Naive thymus-derived CD4-positive, alpha-beta T cell (primary cell): ENCODE measurements at places on chromosomes 7 and 10. TPM values are rescaled to one million over a fixed set of nuclear protein-coding genes. Genes with fewer than 3 reads are reported as not detected.

The SPRN gene
- not detected for total RNA-seq

The SFMBT2 gene
- total RNA-seq, result 38.6 TPM

The MBL2 gene
- total RNA-seq, result not detected

The RAMP3 gene
- total RNA-seq, result not detected

The ARID5B gene
- 20.5 TPM for total RNA-seq

DNA sequence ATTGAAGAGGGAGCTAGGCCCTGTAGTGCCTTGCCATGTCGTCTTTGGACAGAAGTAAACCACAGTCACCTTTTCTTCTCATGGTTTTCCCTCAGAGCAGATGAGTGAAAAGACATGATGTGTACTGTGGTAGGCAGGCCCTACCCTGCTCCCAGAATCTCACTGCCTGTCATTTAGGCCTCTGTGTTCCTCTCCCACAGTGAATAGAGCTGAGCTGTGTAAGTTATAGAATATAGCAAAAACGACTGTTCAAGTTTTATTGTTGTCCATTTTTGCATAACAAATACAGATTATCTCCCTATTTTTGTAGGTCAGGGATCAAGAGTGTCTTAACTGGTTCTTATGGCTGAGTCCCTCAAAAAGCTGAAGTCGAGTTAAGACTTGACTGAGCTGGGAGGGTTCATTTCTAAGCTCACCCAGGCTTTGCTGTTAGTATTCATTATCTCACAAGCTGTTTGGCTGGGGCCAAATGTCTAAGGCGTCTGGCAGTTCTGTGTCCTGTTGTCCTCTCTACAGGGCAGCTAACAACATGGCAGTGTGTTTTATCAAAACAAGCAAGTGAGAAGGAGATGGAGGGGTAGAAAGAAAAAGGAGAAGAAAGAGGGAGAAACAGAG is 780.9 kb upstream of the POM121L12 start:
- no peak overlapping the region for H3K27ac ChIP-seq
- no peaks in the 10 kb centered on the region for H3K4me1 ChIP-seq
- H3K36me3 ChIP-seq, result no peaks in the 10 kb centered on the region
- no peak for DNase-seq
- H3K27me3 ChIP-seq, result no peaks in the 10 kb centered on the region
- no peak overlapping the region for H3K4me3 ChIP-seq

DNA sequence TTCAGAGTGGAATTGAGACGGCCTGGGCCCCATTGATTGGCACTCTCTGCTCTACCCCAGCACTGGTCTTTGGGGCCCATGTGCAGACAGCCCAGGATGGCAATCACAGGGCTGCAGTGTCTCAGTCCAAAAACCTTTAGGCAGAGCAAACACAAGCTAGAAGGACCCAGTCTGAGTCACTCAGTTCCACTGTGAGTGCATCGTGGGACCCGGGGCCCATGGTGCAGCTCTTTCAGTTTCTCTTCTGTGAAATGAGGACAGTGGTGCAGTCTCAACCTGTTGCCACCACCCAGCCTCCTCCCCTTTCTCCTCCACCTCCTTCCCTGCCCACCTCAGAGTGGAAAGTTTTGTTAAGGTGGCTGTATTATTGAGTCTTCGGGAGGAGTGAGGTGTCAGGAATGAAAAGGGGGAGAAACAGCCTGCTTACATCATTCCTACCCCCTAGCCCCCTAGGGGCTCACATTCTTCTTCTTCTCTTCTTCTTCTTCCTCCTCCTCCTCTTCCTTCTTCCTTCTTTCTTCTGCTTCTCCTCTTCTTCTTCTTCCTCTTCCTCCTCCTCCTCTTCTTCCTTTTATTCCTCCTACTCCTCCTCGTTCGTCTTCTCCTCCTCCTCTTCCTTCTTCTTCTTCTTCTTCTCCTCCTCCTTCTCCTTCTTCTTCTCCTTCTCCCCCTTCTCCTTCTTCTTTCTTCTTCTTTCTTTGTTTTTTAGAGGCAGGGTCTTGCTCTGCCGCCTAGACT is 19.5 kb upstream of the CARD11 start:
- H3K4me3 ChIP-seq, result peak overlapping the region; percentile 26
- peak overlapping the region; percentile 63 for H3K27ac ChIP-seq
- DNase-seq, result peak; percentile 68

GRCh38 chr10:116973946-116974455 is 31.0 kb downstream of the SHTN1 start:
- no peak overlapping the region for H3K27ac ChIP-seq
- no peaks in the 10 kb centered on the region for H3K27me3 ChIP-seq
- no peak overlapping the region for H3K4me3 ChIP-seq
- no peak for DNase-seq

- no peaks in the 10 kb centered on the region for H3K4me1 ChIP-seq
- no peak overlapping the region for H3K4me3 ChIP-seq
- no peak for DNase-seq
- H3K27me3 ChIP-seq, result no peaks in the 10 kb centered on the region
- no peak overlapping the region for H3K27ac ChIP-seq
Observed at GRCh38 chr10:10685566-10685965, 332.1 kb upstream of the CELF2 start.

DNA sequence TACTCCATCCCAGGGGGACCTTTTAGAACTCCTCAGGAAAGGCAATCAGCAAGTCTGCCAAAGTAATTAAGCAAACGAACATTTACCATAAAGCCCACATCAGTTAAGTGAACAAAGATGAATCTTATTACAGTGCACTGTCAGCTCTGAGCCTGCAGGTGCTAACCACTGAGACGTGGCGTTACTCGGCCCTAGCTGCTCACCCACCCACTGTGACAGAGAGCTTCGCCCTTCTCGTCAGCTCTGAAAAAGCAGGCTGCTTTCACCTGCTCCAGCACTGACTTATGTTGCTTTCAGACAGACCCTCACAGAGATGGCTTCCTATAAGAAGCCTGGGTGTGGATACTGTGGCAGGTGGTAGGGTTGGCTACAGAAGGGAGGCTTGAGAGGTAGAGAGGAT is 57.7 kb upstream of the KCNIP2 start:
- no peaks in the 10 kb centered on the region for H3K27me3 ChIP-seq
- H3K4me3 ChIP-seq, result no peak overlapping the region
- no peaks in the 10 kb centered on the region for H3K4me1 ChIP-seq

DNA sequence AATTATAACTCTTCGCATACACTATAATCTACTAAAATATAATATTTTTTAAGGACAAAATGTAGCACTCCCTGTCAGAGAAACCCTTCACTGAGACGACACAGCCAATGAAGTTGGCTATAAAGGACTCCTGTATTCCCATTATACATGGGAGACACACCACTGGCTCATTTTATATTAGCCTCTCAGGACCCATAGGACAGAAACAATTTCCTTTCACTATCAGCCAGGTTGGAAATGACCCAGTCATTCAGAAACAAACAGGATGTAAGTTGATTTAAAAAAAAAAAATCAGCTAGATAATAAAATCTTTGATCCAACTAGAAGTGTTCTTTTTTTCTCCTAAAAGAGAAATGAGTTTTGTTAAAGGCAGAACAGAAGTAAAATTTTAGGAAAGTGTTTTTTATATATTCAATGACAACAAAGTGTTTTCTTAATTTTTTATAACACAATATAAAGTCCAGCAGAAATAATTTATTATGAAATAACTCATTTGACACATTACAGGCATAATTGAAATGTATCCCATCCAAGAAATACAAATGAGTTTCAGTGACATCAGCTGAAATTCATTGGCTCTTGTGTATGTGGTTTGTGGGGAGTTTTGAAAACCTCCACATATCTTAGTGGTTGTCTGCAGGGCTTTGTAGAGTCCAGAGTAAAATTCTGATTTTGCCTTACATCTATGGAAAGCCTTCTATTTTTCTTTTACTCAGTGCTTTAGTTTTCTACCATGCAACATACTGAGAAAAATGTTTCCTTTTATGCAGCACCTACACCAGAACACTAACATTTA is 64.1 kb downstream of the CTTNBP2 start:
- H3K27ac ChIP-seq, result no peak overlapping the region
- no peak for DNase-seq
- no peak overlapping the region for H3K4me3 ChIP-seq
- H3K4me1 ChIP-seq, result no peaks in the 10 kb centered on the region
- H3K36me3 ChIP-seq, result no peaks in the 10 kb centered on the region
- H3K27me3 ChIP-seq, result no peaks in the 10 kb centered on the region

GRCh38 chr7:31687024-31687748 is at the start of gene PPP1R17:
PPP1R17 (plus strand) TSS chr7:31687215; CDS start chr7:31692442, 5,227 bp downstream.
- H3K4me3 ChIP-seq, result no peak within 1 kb of the TSS
- H3K27me3 ChIP-seq, result no peaks in the 10 kb centered on the region
- H3K36me3 ChIP-seq, result no peaks in the 10 kb centered on the region

DNA sequence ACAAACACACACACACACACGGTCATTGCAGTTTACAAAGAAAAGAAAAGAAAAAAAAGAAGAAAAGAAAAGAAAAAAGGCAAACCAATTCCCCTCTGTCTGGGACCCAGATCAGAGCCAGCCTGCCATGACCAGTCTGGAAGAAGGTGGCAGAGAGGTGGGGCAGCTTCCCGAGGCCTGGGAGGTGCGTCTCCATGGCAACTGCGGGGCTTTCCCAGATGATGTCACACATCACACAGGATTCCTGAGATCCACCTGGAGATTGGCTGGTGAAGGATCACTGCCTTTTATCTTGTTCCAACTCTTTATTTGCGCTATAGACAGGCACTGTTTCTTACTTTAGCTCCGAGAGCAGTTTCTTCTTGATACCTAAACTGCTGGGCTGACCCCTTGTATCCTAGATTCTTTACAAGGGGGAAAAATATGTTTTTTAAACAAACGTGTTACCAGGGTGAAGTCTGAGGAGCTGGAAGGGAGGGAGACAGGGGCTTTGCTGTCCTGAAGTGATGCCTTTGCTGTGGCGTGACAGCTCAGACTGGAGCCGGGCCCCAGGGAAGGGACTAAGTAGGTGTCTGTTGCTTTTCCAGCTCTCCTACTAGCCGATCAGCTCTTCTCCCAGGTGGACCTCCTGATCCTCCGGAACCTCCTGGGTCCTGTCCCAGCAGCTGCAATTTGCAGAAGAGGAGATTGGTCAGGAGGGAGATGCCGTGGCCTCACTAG is 298.5 kb downstream of the KLF6 start:
- no peak overlapping the region for H3K4me3 ChIP-seq
- H3K4me1 ChIP-seq, result no peaks in the 10 kb centered on the region
- no peaks in the 10 kb centered on the region for H3K27me3 ChIP-seq
- H3K36me3 ChIP-seq, result no peaks in the 10 kb centered on the region
- H3K27ac ChIP-seq, result no peak overlapping the region

GRCh38 chr10:72292223-72292691 is 18.5 kb downstream of the DDIT4 start:
- H3K36me3 ChIP-seq, result no peaks in the 10 kb centered on the region
- no peaks in the 10 kb centered on the region for H3K27me3 ChIP-seq
- no peak for DNase-seq
- H3K4me1 ChIP-seq, result peaks cover 43% of the 10 kb centered on the region
- H3K27ac ChIP-seq, result peak overlapping the region; percentile 8

DNA sequence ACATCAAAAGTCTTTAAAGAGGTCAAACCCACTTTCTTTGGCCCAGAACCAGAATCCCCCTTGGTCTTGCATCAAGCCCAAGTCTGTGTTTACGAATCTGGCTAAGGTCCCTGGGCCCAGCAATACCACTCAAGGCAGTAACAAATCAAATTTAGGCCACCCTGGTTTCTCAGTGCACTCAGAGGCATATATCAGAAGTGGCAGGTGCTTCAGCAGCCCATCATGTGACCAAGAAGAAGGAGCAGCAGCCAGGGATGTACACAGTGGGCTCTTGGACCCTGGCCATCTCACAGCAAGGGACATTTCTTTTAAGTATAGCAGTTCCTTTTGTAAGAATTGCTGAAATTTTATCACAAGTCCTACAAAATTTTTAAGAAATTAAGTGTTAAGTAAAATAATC is 7.3 kb upstream of the SLC25A13 start:
- H3K4me3 ChIP-seq, result no peak overlapping the region
- H3K27me3 ChIP-seq, result no peaks in the 10 kb centered on the region
- H3K4me1 ChIP-seq, result no peaks in the 10 kb centered on the region
- no peak overlapping the region for H3K27ac ChIP-seq
- DNase-seq, result no peak

GRCh38 chr7:74284781-74285259 is 4.4 kb upstream of the CLIP2 start:
- no peak overlapping the region for H3K4me3 ChIP-seq
- H3K27ac ChIP-seq, result no peak overlapping the region
- no peak for DNase-seq
- H3K36me3 ChIP-seq, result no peaks in the 10 kb centered on the region
- peaks cover 13% of the 10 kb centered on the region for H3K4me1 ChIP-seq

- no peak overlapping the region for H3K27ac ChIP-seq
- H3K27me3 ChIP-seq, result no peaks in the 10 kb centered on the region
- no peak for DNase-seq
- H3K4me3 ChIP-seq, result no peak overlapping the region
- H3K4me1 ChIP-seq, result no peaks in the 10 kb centered on the region
Observed at GRCh38 chr7:122412883-122413282, 108.3 kb upstream of the FEZF1 start.

DNA sequence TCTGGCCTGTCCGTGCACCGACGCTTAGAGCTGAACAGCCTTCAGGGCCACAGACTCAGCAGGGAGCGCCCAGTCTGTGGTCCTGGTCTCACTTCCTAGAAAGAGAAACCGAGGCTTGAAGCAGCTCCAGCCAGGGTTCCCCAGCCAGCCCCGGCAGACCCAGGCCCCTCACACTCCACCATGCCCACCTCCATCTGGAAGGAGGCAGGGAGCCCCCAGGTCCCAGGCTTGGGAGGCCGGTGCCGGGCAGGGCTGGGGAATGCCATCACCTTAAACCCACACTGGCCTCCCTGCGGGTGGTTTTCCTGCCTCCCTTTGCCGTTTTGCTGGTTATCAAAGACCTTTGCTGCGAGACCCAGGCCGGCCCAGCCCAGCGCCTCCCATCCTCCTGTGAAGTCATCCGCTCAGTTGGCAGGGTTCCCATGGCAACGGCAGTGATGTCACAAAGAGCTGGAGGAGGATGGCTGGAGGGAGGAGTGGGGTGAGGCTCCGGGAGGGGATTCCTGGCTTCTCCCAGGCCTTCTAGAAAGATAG is 24.0 kb downstream of the ELFN1 start:
- H3K36me3 ChIP-seq, result no peaks in the 10 kb centered on the region
- no peaks in the 10 kb centered on the region for H3K27me3 ChIP-seq
- H3K27ac ChIP-seq, result no peak overlapping the region
- no peak for DNase-seq
- H3K4me1 ChIP-seq, result no peaks in the 10 kb centered on the region
